ENCODE measurements at places on chromosomes 7 and 10.

GRCh38 chr7:122651451-122651850 is 47.5 kb downstream of the RNF133 start:
- DNase-seq: no peak

DNA sequence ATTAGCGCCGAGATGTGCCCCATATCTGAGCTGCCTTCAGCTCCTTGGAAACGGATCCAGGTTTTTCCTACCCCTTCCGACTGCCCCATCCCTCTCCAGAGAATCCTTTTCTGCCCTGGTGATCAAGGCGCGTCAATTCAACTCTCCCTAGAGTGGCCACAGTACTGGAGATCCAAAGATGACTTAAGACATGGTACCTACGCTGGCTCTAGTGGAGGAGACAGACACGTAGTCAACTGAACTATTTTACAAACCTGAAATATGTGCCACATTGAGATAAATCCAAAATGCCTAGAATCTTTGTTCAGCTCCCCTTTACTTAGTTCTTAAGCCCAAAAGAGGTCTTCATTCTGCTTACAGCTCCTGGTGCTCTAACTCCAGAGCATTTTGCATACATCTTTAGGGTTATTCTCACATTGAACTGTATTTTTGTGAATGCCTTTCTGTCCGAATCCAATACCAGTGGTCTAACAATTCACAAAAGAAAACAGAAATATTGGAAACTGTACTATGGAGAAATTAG is 444 bp upstream of the TNPO3 start:
- no peak for DNase-seq

DNA sequence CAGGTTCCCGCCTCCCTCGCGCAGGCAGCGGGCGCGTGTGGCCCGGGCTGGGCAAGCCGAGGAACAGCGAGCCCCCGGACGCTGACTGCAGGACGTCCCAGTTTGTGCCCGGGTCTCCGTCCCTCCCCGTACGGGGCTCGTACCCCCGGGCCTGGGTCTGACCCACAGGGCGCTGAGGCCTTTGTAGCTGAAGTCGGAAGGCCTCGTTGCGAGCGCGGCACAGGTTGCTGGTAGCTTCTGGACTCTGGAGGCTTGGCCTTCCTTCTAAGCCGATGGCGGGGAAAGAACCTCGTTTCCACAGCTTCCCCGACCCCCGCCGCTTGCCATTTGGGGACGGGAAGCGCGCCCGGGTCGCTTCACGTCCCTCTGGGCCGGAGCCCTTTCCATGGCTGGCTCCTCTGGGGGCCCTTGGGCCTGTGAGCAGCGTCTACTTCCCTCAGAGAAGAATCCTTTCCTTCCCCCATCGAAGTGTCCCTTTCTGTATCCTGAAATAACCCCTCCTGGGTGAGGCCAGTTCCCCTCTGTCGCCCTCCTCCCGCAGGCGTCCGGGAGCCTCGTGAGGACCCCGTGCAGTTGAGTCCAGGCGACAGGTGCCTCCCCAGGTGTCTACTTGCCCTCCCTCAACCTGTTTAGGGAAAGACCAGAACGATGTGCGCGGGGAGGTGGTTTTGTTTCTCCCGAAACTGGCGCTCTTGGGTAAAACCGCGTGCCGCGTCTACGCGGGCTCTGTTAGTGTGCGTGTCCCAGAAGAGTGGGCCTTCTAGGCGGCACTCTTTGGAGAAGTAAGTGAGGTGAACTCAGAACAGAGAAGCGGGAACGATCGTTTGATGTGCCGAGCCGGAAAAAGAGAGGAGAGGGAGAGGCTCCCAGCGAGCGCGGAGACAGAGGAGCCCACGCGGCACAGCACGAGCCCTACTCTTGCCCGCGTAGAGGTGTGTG is 9.3 kb downstream of the EVX1 start:
- no peak for DNase-seq

- DNase-seq: no peak
Measured at GRCh38 chr10:100502926-100503494, 16.7 kb downstream of the SEC31B start.

DNA sequence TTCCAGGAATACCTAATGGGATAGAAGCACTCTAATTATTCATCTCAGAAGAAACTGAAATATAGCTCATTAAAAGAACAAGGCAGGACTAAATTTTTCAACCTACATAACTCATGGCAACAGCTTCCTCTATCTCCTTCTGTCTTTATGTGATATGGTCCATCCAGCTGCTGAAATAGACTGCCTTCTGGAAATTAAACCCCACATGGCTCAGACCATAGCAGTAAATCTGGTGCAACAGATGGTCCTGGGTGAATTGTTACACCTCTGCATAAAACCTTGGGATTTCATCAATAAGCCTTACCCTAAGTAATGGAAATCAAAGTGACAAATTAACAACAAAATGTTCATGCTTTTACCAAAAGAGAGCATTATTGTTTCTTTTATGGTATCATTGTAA is 205.6 kb upstream of the CSTF2T start:
- DNase-seq: peak; percentile 29

GRCh38 chr10:122135251-122136025 is 135.7 kb upstream of the BTBD16 start:
- no peak for DNase-seq

DNA sequence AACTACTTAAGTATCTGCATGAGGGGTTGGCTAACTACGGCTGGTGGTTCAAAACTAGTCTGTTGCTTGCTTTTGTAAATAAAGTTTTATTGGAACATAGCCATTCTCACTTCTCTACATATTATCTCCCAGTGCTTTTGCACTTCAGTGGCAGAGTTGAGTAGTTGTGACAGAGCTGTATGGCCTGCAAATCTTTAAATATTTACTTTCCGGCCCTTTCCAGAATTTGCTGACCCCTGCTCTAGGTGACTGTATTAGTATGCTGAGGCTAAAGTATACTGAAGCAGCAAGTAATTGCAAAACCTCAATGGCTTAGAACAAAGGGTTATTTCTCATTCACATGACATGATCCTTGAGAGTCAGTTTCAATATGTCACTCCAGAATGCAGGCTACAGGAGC is 78.3 kb downstream of the OTUD1 start:
- no peak for DNase-seq

- DNase-seq: peak; percentile 33
Measured at GRCh38 chr10:124532106-124532641, 70.6 kb downstream of the LHPP start.

GRCh38 chr7:47326220-47326619 is 255.7 kb downstream of the TNS3 start:
- DNase-seq: peak; percentile 40

DNA sequence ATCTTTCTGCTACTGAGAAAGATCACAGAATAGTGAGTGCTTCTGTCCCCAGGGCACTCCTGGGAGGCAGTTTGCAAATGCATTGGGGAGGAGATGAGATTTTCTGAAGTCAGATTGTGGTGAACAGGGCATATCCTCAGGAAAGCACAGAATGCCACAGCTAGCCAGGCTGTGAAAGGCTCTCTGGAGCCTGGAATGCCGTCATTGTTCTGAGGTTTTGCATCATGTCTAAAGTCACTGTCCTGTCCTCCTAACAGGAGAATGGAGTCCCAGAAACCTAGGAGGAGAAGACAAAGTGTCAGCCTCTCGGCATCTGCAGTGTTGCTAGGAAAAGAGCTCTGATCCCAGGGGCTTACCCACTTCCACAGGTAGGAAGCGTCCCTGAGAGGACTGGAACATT is 69.2 kb upstream of the IGFBP3 start:
- no peak for DNase-seq

- DNase-seq: no peak
Measured at GRCh38 chr10:115844591-115844990, 428.4 kb downstream of the GFRA1 start.

GRCh38 chr10:99522470-99523250 is 10.1 kb upstream of the NKX2-3 start:
- no peak for DNase-seq

DNA sequence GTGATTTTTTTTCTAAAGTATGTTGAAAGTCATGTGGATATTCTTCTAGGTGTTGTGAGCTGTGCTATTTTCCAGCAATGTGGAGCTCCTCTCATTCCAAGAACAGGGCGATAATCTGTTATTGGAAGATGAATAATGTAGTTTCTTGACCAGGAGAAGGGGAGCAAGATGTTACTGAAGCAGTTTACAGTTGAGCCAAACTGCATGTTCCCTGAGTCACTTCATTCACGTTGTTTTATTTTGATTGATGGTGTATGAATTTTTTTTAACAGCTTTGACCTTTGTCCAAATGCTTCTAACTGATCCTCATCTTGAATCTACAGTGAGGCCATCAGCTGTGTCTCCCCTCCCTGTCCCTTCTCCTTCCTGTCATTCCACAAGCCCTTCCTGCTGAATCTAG is 277.1 kb upstream of the KLF6 start:
- no peak for DNase-seq

GRCh38 chr7:108063520-108063933 is 60.6 kb upstream of the LAMB1 start:
- DNase-seq: no peak

- DNase-seq: no peak
Measured at GRCh38 chr10:30811276-30812017, 181.9 kb upstream of the LYZL2 start.

DNA sequence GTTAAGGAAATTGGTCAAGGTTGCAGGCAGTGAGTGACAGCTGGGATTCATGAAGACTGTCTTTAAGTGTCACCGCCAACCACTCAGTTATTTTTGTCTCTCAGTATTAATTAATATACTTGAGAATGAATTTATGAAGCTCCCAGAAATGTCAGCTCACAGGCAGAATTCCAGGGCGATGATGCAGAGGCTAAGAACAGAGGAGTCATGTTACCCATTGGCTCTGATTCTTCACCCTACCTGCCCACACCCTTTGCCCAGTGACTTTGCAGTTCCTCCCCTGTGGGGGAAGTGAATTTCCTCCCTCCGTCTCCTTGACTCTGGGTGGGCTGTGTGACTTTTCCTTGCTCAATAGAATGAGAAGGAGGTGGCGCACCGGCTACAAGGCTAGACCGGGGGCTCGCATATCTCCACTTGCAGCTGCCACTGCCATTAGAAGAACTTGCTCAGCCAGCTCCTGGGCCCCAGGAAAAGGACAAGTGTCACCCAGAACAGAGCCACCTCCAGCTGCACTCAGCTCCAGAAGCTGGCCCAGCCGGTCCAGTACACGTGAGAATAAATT is 157.1 kb upstream of the PRKCQ start:
- DNase-seq: no peak

DNA sequence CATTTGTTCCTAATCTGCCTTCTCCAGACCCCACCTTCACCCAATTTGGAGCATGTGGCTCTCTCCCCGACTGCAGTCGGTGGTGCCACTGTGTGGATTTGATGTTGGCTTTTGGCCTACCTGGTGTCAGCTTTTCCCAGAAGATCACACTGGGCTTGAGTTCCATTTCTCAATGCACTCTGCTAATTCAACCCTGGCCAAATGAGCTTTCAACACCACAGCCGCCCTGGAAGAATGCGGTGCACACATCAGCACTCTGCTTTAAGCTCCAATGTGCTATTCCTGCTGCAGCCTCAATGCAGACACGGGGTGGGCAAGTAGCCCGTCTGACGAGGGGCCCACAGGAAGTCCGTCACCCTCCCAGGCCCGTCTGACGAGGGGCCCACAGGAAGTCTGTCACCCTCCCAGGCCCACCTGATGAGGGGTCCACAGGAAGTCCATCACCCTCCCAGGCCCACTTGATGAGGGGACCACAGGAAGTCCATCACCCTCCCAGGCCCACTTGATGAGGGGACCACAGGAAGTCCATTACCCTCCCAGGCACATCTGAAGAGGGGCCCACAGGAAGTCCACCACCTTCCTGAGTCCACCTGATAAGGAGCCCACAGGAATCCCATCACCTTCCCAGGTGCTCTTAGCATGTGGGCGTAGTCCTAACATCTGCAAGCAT is 64.4 kb downstream of the ASB13 start:
- no peak for DNase-seq

DNA sequence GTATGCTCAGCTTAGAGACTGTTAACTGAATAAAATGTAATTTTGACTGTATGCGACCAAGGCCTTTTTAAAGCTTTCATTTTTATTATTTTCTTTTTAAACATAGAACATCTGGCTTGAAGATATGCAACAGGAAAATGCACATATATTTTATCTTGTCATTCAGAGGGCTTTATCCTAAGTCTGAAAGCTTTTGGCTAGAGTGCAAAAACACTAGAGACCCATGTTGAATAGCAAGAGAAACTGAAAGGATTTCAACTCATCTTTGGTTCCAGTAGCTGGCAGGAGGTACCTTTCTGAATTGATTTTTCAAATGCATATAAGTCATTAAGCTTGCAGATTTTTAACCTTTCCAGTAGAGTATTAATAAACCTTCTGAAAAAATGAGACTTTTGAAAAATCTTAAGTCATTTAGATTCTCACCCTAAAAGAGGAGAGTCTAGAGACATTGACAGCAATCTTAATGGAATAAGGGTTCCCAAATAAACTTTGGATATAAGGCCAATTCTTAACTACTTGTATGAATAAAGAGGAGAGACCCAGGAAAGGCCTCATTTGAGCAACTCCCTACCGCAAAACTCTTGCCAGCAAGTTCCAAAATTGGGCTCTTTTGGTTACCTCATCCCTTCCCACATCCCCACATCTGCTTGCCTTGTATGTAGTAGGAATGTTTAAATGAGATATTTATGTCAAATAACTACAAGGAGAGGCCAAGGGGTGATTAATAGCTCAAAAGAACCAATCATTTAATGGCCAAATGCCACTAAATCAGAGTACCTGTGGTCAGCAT is 454.4 kb downstream of the HTR7 start:
- no peak for DNase-seq

- DNase-seq: no peak
Measured at GRCh38 chr7:454356-455109, 65.1 kb downstream of the PDGFA start.

DNA sequence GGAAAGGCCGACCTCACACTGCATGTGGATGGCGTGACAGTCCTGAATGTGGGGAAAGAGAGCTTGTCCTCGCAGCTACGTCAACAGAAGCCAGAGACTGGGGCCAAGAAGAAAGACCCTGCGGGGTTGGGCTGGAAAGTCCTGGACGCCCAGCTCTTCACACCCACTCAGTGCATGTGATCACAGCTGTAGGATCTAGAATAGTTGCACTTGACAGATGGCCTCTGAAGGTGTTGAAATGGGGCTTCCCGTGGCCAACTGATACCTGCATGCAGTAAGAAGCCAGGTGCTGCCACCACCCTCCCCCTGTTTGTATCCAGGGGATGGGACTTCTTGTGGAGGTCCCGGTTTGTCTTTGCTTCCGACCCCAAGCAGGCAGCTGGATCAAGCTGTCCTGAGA is 34.1 kb upstream of the OCM2 start:
- no peak for DNase-seq

- DNase-seq: peak; percentile 98
Measured at GRCh38 chr10:97292097-97292861, at the start of gene ARHGAP19. Gene ARHGAP19 (minus strand): TSS chr10:97292637. CDS start chr10:97292627, 10 bp downstream.

Measured in WERI-Rb-1 (cell line).